Caki2 (cell line): ENCODE measurements at places on chromosomes 2 and 18.

DNA sequence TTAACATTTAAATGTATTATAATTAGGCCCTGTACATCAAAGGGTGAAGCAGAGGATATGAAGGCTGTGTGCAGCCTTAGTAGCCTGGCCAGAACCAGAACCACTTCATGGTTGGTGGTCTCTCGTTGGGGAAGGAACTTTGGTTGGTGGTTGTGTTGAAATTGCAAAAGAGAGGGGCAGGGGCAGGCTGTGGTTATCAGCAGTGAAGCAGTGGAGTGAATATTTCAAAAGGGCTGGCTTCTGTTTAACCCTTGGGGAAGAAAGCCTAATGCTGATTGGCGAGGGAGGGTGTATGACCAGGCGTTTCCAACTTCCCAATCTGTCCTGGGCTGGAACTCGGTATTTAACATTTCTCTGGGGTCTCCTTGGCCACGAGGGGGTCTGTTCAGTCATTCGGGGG lies 51.2 kb upstream of the LYPD6B start:
- no peak for DNase-seq

DNA sequence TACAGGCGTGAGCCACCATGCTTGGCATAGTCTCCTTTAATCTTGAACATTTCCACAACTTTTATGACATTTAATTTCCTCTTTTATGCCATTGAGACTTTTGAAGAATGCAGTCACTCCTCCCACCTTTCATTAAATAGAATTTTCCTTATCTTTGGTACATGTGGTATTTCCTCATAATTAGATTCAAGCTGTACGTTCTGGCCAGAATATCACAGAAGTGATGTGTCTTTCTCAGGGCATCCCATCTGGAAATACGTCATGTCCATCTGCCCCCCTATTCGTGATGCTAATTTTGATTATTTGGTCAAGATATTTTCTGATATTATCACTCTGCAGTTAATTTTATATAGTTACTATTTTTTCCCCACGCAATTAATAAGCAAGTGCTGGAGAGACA lies 16.9 kb downstream of the CASP10 start:
- DNase-seq = no peak

DNA sequence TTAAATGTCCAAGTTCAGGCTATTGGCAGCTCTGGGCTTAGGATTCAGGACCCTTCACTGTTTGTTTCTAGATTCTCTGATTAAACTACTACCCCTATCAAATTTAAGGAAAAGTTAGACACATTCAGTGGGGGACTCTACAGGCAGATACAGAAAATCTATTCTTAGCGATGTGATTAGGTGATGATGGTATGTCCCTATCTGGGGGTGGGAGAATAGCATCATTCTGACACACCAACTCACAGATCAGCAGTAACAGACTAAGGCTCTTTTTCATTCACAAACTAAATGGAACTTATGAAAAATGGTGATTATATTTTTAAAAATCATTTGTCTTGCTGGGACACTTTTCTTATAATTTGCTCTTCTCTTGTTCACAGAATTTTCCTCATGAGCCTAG lies 232.9 kb upstream of the CDH2 start:
- DNase-seq = no peak

DNA sequence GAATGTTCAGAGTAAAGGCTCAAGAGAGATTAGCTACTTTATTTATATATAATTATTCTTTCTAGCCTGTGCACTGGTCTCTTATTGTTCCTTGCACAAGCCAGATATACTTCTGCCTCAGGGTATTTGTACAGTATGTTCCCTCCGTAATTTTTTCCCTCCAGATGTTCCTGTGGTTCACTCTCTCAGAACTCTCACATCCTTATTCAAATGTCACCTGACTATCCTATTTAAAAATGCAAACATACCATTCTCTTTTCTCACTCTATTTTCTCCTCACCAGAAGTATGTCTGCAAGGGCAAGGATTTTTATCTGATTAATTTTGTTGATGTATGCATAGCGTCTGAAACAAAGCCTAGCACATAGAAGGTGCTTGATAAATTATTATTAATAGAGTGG lies 64.0 kb upstream of the CERS6 start:
- DNase-seq = no peak

GRCh38 chr2:8539743-8540551 lies 141.9 kb upstream of the ID2 start:
- DNase-seq = no peak

GRCh38 chr18:7273301-7273921 lies 42.5 kb downstream of the LRRC30 start:
- DNase-seq = no peak

- DNase-seq = no peak
Observed at GRCh38 chr18:73458186-73458964, 590.6 kb upstream of the NETO1 start.

GRCh38 chr2:84846741-84847142 lies 34.1 kb downstream of the TRABD2A start:
- DNase-seq = no peak

GRCh38 chr2:54076586-54076985 lies 38.8 kb upstream of the ACYP2 start:
- DNase-seq = no peak

DNA sequence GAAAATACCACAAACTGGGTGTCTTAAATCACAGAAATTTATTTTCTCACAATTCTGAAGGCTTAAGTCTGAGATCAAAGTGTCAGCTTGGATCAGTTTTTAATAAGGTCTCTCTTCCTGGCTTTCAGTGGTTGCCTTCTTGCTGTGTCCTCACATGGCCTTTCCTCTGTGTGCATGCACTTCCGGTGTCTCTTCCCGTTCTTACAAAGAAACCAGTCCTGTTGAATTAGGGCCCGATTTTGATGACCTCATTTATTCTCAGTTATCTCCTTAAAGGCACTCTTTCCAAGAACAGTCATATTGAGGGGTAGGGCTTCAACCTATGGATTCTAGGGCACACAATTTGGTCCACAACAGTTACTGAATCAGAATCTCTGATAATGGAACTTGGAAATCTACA lies 5.4 kb upstream of the XIRP2 start:
- no peak for DNase-seq

DNA sequence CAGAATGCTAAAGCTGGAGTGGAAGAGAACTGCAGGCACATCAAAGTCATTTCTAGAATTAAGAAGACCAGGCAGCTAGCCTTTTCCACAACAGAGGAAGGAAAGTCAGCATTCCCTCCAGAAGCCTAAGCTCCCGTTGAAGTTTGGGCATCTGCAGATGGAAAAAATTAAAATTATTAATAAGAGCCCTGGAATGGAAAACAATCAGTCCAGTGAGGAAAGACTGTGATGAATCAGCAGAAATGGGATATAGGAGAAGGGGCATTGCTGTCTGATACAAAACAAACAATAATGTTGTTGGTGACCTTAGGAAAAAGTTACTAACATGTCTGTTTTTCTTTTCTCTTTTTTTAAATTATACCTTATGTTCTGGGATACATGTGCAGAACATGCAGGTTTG lies 450.7 kb upstream of the SLC14A2 start:
- DNase-seq = no peak

GRCh38 chr2:24720310-24720709 lies 72.9 kb downstream of the PTRHD1 start:
- DNase-seq = no peak

DNA sequence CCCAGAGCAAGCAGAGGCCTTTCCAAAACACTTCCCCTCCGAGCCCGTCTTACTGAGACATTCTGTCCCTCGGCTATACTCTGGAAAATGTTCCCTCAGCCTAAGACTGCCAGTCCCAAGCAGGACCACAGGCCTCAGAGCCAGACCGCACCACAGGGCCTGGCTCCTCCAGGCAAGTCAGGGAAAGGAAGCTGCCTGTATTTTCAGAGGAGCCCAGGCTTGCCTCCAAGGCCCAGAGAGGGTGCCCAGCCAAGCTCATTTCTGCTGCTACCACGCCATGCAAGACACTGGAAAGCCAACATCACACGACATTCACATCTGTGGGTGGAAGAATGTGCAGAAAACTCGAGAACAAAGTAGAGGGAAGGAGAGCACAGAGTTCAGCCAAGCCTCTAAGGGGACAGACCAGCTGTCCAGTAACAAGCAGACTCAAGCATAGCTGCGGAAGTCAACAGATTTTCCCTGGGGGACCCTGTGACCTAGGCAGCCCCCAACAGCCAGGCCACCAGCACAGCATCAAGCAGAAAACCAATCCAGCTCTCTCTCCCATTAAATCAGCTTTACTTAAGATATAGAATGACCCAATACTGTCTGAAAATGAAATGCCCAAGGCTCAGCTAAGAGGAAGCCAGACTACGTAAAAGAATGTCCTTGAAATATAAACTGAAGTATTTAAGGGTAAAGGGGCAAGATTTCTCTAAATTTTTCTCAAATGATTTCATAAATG lies 123.9 kb downstream of the ZFP36L2 start:
- no peak for DNase-seq
